ENCODE measurements at places on chromosomes 16 and 17.

DNA sequence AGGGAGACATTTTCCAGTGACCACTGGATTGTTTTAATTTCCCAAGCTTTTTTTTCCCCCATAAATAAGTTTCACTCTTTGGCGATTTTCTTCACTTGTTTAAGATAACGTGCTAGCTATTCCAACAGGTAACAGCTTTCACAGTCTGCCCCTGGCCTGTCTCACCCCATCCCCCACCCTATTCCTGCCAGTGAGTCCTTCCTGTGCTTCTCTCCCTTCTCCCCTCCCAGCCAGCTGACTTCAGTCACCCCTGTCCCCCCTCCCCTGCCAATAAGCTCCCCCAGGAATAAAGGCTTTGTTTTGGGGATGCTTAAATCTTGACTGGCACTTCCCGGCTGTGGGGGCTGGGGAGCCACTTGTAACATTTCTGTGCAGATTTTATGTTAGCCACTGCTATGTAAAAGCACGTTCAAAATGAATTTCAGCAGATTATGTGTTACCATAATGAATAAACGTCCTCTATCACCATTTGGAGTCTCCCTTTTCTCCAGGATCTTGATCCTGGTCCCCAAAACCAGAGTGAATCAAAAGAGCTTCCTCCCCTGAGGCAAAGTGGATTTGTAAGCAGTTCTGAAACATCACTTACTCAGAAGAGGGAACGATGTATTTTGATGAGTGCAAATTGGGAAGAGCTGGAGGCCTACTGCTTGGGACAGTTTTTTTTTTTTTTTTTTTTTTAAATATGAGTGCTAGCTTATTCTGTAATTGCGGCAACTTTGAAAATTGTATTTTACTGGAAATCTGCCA lies 58.2 kb downstream of the IGF2BP1 start:
- DNase-seq: no peak

GRCh38 chr16:5056352-5056751 lies 9.4 kb downstream of the C16orf89 start:
- DNase-seq: peak; percentile 16

DNA sequence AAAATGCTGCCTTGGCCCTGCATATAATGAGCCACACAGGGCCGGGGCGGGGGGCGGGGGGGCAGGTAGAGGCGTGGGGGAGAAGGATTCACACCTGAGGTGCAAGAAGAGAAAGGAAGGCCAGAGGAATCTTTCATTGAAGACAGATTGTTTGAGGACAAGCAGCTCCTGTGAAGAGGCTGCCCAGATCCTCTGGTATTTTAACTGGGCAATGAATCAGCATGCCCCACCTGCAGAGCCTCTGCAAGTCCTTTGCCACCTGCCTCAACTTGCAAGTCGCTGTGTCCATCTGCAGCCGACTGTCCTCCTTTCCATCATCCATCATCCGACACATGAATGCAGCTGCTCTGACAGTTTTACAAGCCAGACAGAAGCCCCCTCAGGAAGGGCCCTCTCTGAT lies 1.2 kb upstream of the SOST start:
- no peak for DNase-seq

DNA sequence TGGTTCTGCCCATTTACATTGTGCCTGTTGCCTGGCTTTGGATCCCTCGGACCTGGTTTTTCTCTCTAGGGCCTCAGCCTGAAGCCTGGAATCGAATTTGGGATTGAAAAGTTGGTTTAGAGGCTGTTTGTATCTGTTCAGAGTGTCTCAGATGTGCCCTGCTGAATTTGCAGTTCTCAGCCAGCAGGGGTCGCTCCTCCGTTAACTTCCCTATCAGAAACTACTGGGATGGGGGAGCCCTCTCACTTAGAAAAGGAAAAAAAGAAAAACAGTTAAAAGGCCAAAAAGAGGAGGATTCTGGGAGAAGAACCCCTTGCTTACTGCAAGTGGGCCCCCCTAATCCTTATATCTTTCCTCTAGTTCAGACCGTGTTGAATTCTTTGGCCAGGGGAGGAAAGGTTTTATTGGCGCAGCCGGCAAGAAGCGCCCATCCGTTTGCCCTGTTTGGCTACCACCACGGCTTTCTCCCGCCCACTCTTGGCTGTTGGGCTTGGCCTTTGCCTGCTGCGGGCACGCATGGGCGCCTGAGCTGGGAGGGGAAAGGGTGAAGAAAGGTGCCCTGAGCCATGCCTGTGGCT lies 8.7 kb downstream of the FZD2 start:
- DNase-seq: no peak

GRCh38 chr16:75254359-75254837 lies 3.0 kb upstream of the BCAR1 start:
- no peak for DNase-seq

GRCh38 chr16:89536886-89537548 lies 23.5 kb upstream of the RPL13 start:
- DNase-seq: no peak

GRCh38 chr16:58451265-58451689 lies 48.7 kb upstream of the NDRG4 start:
- DNase-seq: no peak

- no peak for DNase-seq
Observed at GRCh38 chr17:38510421-38511149, 82.3 kb downstream of the ARHGAP23 start.
